Omental fat pad (tissue), 4 donors: ENCODE measurements at places on chromosomes 4 and X.
A peak's percentile ranks its signal among the peaks of the same experiment; 100 is the strongest.

- no peak for DNase-seq
Observed at GRCh38 chrX:120468071-120468470, 1.0 kb downstream of the LAMP2 start.

DNA sequence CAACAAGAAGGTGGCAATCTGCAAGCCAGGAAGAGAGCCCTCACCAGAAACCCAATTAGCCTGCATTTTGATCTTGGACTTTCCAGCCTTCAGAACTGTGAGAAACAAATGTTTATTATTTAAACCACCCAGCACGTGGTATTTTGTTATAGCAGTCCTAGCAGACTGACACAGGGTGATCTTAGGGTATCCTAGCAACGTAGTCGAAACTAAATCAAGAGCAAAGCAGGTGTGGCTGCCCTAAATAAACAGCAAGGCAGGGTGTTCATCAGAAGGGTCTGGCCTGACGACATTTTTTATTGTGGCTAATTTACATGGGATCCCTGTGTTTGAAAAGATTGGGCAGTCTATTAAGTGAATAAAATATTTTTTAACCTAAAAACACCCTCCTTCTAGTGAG is 198.8 kb downstream of the VEGFC start:
- no peak for DNase-seq

DNA sequence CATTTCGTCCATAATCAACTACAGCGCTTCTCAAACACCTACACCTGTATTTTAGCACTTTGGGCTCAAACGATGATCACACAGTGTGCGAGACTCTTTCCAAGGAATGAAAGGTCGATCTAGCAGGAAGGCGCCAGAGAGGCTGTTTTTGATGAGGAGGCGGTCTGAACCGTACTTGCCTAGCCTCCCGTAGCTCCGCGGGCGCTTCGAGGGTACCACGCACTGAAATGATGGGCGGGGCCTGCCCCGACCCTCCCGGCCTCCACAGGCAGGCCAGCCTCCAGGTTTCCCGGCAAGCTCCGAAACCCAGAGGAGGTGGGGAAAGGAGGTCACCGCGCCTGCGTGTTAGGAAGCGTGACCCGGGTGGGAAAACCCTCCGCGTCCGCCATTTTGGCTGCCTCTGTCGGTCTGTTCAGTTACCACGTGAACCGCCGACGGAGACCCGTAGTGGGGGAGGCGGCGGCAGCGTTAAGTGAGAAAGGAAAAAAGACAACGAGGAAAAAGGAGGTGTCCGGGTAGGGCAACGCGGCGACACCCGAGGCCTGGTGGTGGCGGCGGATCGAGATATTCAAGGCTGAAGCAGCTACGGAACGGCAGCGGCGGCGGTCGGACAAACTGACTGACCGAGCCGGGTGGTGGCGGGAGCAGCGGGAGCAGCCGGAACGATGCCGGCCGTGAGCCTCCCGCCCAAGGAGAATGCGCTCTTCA is at the start of gene NAA15:
Gene NAA15 (plus strand): TSS at position 393 of the 708 bp plus-strand sequence. CDS start 273 bp downstream, at position 666.
- DNase-seq: peak; percentile 82

DNA sequence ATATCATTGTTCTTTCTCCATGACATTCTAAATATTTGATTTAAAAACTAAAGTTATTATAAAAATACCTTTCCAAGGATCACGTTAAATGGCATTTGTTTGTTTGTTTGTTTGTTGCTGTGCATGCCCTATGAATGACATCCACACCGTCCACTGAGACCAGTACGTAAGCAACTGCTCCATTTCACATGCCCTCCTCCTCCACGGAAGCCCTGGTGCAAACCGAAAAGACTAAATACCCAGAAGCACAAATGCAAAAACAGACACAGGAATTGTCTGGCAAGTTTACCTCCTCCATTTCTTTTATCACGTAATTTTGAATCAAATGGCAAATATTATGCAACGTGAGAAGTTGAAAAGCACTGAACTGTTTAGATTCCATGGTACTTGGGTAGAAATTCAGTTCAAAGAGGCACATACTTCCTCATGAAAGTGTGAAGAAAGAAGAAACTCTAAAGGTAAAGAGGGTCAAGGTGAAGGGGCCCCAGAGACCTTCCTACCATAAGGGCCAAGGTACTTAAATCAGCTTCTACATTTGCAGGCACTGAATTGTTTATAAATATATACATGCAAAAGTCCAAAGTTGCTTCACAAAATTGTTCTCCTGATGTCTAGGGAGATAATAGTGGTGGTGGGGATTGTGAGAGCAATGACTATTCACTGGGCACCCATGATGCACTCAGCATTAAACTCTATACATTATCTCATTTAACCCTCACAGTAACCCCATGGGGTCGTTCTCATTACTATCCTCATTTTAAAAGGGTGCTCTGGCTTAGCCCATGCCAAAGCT is 23.4 kb downstream of the IRF2 start:
- DNase-seq: no peak

DNA sequence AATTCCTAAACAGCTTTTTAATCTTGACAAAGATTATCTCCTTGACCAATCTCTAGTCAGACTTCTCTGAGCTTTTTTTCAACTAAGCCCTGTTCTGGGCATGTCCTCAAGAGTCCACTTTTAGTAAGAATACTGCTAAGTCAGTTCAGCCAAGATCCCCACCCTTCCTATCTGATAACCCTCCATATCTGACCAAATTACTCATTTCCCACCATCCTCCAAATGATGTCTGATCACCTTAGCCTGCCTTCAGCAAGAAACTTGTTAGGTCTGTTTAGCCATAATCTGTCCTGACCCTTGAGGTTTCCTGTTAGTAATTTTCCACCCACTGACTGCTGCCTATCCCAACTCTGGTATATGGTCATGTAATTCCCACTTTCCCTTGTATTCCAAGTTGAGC is 65.2 kb downstream of the FAM13A start:
- no peak for DNase-seq

DNA sequence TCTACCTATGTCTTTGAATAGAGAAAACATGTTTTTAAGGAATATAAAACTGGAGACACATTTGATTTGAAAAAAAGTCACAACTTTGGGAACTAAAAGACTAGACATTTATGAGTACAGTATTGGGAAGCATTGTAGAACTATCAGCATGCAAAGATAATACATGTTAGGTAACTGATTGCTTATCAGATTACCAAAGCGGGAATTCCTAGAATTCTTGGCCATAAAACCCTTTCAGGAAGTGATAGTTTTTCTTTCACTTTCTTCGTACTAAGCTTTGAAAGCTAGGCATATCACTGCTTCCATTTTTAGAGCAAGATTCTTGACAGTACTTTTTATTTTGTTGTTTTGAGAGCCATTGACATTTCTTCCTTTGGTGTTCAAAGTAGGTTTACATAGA is 646.6 kb upstream of the PITX2 start:
- no peak for DNase-seq

DNA sequence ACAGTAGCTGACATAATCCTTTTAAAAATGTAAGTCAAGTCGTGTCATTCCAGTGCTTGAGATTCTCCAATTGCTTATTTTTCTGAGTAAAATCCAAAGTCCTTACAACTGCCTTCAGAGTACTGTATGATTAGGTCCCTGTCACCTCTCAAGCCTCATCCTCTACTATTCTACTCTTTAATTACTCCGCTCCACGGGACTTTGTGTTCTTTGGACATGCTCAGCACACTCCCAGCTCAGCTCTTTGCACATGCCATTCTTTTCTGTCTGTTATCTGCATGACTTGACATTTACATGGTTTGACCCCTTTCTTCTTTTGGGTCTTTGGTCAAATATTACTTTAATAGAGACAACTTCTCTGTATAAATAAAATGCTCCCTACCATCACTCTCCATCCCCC is 15.1 kb downstream of the FAM47E start:
- no peak for DNase-seq

DNA sequence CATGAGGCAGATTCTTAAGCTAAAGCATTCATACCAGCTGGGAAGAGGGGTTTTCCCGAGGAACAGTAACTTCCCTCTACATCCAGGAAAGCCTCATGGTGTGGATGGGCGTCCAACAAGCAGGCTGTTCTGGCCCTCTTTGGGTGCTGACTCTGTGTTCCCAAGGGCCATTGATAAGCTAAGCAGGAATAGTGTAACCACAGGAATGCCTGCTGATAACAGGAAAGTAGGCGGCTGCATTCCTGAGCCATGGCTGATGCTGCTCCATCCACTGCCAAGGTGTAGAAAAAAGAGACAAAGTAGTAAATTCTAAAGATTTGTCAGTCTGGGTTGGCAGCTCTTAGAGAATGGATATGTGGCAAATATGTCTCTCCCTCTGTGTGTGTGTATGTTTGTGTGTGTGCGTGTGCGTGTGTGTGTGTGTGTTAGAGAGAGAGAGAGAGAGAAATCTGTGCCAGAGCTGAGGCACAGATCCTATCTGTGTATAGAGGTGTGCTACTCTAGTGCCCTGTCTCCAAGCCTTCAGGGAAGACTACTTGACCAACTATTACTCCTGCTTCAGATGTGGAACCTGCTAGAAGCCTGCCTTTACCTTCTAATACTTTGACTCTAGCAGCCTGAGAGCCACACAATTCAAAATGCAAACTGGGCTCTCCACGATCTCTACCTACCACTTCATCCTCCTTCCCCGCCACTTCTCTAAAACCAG is 353.1 kb upstream of the NR3C2 start:
- no peak for DNase-seq

DNA sequence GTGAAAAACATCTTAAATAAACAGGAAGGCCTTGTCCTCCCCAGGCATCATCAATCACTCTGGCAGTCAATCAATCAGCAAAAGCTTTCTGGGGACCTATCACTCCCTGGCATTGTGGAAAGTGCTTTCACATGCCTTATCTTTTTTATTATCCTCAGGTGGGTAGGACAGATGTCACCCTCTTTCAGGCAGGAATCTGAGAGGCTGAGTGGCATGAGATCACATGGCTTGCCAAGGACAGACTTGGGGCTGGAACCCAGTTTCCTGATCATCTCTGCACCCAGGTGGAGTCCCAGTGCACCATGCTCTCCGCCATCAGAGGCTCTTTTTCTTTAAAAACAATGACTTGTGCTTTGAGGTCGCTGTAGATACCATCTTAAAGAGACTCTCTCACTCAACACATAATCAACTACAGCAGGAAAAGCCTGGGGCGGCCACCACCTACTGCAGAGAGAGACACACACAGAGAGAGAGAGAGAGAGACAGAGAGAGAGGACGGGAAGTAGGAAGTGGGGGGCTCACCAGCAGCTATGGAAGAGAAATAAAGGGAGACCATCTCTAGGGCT is 282.7 kb downstream of the PTTG2 start:
- DNase-seq: no peak

DNA sequence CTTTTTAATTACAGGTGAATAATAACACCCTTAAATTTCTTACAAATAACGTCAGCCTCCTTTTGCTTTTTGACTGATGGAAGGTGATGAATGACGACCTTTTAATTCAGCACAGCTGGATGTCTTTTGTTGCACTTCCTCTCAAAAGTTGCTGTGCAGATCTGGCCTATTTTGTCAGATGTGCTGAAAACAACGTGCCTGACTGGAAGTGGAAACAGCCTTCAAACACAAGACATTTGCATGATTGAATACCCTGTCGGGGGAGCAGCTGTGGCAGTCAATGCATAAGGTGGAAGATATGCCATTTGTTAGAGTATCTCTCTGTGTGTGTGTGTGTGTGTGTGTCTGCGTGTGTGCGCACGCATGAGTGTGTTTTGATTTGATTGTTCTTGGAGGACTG is 579.7 kb downstream of the SPRY1 start:
- no peak for DNase-seq

- DNase-seq: no peak
Observed at GRCh38 chr4:26765515-26765914, 95.1 kb upstream of the STIM2 start.

GRCh38 chr4:176791591-176792325 is 964 bp downstream of the VEGFC start:
- no peak for DNase-seq

DNA sequence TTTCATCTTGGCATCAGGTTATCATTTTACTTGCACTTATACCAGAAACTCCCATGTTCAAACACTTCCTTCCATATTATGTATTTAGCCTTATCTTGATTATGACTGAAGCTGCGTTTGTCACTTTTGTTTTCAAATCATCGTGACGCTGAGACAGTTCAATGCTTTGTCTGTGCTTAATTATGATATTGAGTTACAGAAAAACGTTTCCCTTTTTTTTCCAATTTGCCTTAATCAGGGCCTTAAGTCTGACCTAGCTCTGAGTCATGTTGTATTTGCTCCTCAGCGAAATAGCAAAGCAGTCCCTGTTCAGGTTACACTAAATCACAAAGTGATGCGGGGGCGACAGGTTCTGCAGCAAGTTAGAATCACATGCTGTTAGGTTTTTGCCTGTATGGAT is 254.7 kb downstream of the AFF2 start:
- DNase-seq: no peak

- DNase-seq: no peak
Observed at GRCh38 chrX:21176921-21177571, 197.2 kb upstream of the CNKSR2 start.

- DNase-seq: no peak
Observed at GRCh38 chr4:52069571-52069970, 18.5 kb downstream of the SPATA18 start.

DNA sequence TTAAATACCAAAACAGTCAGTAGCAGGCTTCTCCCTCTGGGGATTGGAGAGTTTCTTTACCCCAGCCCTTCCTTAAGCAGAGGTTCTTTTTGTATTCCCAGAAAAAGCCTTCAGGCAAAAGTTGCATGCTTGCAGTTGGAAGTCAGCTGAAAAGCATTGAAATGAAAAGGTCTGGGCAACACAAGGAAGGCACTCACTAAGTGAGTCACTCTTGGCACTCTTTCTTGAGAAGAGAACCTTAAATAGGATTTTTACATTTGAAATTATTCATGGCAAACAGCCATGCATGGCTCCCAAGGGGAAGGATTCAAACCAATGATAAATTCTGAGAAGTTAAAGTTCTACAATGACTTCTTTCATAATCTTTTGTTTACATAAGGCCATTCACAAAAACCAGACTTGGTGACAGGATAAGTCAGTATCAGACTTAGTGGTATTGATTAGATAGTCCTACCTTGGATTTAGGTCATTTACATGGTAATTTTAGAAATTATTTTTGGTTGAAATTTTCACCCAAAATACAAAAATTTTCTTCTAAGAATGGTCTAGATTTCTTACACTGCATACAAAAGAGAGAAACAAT is 2068.9 kb downstream of the PCDH7 start:
- DNase-seq: no peak

GRCh38 chrX:9464435-9465371 is at the start of gene TBL1X:
Gene TBL1X (plus strand): TSS chrX:9465058. CDS start chrX:9653587, 188,529 bp downstream.
- no peak for DNase-seq

DNA sequence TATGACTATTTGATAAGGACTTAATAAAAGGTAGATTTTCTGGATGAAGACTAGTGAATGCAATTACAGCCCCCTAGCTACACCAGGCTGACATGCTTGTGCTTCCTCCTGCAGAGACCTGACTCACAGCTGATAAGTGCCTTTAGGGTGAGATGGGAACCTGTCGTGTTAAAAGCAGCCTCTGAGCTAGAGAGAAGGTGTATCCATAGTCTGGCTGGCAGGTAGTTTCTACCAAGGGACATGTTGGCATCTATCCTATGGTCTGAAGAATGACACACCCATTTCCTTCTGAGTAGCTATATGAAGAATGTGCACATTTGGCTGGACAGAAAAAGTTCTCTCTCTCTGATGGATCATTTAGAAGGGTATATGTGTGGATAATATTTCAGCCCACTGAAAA is 64.1 kb downstream of the PARM1 start:
- DNase-seq: no peak
